EH (cell line): ENCODE measurements at places on chromosomes 5 and 9.
A peak's percentile ranks its signal among the peaks of the same experiment; 100 is the strongest.

DNA sequence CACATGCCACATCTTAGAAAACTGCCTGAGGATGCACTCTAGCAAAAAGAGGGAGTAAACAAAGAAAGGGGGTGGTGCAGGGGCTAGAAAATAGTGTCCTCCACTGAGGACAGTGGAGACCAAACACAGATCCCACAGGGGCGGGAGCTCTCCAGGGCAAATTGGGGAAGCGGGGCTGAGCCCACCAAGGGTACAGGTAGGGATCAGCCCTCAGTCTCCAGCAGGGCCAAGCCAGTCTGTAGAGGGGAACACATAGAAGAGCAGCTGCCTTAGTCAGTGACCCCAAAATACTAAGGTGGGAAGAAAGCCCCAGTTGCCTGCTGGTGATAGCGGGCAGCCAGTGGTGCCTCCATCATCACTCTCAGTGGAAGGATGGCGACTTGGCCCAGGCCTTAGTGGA is 134.0 kb downstream of the ATPSCKMT start:
- no peak for DNase-seq

- DNase-seq = no peak
Observed at GRCh38 chr5:60386436-60387050, 313.4 kb downstream of the DEPDC1B start.

GRCh38 chr5:113806250-113806649 is 292.8 kb downstream of the YTHDC2 start:
- DNase-seq = peak; percentile 76

DNA sequence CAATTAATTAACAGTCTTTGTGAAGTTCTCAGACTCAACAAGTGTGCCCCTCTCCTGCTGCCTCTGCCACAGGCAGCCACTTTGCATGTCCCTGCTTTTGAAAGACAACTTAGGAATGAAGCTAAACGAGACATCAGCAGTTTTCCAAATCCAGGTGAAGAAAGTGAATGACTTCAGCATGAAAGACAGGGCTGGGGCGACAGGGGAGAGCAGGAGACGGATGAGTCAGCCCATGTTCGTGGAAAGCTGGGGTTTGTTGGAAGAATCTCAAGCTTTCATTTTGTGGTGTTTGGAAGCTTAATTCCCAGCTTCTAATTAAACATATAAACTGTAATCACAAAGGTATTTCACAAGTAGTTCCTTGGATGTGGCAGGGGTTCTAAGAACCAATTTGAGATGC is 207.8 kb upstream of the MAP3K1 start:
- peak; percentile 83 for DNase-seq

DNA sequence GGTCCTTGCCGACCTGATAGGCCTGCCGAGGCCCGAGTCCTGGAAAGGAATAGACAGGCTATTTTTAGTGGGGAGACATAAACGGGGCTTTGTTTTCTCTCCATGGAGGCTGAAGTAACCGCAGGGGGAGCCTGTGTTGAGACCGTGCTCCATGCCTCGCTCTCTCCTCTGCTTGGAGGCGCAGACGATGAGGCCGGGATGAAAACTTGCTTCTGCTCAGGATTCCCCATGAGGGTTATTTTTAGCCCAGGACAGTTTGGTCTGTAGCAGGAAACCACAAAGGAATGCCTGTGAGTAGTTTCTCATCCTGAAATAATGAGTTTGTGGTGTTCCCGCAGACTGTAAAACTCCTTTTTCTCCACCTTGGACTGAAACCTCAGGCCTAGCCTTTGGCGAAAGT is 81.9 kb upstream of the RARS1 start:
- peak; percentile 97 for DNase-seq

DNA sequence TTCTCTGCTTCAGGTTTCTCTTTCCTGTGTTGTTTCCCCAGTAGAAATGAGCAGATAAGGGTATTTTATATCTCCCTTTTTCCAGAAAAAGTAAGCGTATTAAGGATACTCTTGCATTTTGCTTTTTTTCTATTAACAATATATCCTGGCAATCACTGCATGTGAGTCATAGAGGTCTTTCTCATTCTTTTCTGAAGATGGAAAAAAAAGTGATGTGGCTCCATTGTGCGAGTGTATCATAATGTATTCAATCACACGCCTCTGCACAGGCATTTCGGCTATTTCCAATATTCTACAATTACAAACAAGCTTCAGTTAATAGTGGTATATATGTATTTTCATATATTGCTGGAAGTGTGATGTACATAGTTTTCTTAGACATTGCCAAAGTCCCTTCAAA is 155.9 kb downstream of the MED27 start:
- DNase-seq = no peak

- no peak for DNase-seq
Observed at GRCh38 chr9:128707446-128707845, 5.1 kb downstream of the PKN3 start.

DNA sequence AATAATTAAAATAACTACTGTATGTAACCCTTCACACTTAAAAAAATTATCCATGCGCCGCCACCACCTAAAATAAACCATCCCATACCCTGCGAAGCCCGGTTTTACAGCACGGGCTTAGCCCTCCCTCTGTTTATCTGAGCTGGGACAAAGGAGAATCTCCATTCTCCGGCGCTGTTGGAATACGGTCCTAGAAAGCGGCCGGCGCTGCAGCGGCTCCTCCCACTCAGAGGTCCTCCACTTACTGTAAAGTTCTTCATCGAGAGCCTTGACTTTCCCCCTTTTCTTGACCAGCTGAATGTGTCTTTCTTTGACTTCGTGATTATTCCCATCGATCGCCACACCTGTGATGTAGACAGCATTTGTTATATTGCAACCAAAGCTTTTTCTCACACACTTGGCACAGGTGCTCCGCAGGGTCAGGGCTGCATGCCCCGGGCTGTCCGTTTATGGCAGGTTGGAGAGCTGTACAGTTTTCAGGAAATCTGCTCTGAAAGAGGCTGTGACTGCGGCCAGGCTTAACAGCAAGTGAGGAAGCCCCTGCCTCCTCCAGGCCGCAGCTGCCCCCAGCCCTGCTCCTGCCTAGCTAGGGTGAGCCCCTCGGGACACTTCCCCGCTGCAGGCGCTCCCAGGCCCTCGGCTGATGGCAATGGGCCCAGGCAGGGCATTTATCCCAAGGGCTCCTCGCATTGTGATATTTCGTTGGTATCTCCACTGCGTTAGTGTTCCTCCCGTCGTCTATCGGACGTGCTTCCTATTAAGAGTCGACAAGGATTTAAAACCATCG is 16.7 kb downstream of the GFPT2 start:
- DNase-seq = no peak

DNA sequence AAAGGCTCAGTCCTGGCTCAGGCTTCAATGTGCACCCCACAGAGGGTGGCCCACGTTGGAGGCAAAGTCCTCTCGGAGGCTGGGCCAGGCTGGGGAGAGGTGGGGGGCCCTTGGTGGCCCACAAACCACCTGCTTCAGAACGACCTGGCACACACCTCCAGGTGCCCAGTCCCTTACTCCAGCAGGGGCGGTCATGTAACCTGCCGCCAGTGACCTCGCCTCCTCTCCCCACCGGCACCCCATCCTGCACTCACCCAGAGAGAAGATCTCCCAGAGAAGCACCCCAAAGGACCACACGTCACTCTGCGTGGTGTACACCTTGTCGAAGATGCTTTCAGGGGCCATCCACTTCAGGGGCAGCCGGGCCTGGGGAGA is 22.5 kb upstream of the SCGB3A1 start:
- DNase-seq = no peak

DNA sequence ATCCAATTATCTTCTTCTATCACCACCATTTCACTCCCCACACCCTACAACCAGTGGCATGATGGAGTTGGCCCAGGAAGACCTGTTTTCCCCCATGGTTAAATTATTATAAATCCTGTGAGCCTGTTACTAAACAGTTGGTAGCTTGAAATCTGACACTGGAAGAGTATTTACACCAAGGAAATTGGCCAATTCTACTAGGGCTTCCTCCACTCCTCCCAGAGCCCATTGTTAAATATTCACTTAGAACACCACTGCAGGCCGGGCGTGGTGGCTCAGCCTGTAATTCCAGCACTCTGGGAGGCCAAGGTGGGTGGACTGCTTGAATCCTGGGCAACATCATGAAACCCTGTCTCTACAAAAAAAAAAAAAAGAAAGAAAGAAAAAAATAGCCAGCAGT is 32.4 kb upstream of the CKS2 start:
- no peak for DNase-seq

- peak; percentile 34 for DNase-seq
Observed at GRCh38 chr5:176373100-176373818, 8.0 kb downstream of the ARL10 start.

- DNase-seq = no peak
Observed at GRCh38 chr9:7313389-7313788, 486.2 kb downstream of the DMAC1 start.

- peak; percentile 62 for DNase-seq
Observed at GRCh38 chr9:2623288-2624050, 1.9 kb downstream of the VLDLR start.

GRCh38 chr5:147509710-147510651 is at the start of gene DPYSL3:
DPYSL3 (minus strand) TSS chr5:147510068; CDS start chr5:147509858, 210 bp downstream.
- DNase-seq = peak; percentile 80

DNA sequence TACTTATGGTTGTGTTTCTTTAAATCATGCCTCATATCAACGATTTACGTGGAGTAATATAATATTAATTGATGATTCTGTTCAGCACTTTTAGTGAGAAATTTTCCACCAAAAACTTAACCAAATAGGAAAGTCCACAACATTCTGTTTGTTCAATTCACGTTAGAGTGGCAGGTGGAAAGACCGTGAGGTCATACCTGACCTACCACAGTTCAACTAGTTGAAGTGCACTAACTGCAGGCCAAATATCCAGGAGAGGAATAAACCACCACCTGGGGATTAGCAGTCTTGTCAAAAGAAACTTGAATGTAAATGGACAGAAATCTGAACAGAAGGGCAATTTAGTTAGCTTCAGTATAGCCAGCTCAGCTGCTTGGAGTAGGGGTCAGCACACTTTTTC is 577.7 kb downstream of the KIF4B start:
- DNase-seq = no peak

GRCh38 chr5:168752012-168752411 is 172.8 kb upstream of the PANK3 start:
- DNase-seq = no peak

DNA sequence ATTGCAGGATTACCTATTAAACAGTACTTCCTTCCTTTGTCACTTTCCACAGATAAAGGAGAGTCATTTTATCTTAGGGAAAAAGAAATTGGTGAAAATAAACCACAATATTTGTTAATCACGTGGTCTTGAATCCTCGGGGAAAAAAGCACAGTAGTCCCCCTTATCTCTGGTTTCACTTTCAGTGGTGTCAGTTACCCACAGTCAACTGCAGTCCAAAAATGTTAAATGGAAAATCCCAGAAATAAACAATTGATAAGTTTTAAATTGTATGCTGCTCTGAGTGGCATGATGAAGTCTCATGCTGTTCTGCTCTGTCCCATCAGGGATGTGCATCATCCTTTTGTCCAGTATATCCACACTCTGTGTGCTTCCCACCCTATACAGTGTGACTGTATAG is 405.2 kb upstream of the MPDZ start:
- DNase-seq = no peak

- no peak for DNase-seq
Observed at GRCh38 chr5:44532981-44533380, 143.8 kb upstream of the FGF10 start.

GRCh38 chr5:68041293-68041692 is 174.3 kb upstream of the PIK3R1 start:
- DNase-seq = no peak

DNA sequence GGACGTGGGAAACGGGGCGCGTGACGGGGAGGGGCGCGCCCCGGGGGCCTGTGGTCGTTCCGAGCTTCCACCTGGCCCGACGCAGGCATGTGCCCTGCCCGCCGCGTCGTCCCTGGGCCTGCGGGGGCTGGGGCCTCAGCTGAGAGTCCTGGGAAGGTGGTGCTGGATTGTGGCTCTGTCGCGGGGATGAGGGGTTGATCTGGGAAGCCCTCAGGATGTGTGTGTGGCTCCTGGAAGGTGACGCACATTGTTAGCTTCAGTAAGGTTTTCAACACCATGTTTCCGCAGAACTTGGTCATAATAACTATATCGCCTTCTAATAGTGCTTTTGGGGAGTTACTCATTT is 589.1 kb downstream of the MTRR start:
- peak; percentile 46 for DNase-seq

DNA sequence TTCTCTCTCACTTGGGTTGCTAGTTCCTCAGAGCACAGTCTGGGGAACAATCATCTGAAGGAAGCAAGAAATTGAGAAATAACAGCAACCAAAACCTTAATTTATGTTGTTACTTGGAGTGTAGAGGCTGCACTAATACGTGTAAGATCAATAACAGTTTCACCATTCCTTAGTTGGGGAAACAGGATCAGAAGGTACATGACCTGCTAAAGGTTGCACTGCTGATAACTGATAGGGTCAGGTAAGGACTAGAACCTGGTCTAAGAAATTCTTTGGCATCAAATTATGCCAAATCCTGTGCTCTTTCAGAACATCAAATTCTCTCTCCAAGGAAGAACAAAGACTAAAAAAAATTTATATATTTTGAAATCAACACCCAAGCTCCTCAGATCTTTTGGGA is 278.6 kb upstream of the C9orf72 start:
- no peak for DNase-seq

GRCh38 chr5:136819526-136820302 is 454.4 kb upstream of the TRPC7 start:
- DNase-seq = peak; percentile 4

DNA sequence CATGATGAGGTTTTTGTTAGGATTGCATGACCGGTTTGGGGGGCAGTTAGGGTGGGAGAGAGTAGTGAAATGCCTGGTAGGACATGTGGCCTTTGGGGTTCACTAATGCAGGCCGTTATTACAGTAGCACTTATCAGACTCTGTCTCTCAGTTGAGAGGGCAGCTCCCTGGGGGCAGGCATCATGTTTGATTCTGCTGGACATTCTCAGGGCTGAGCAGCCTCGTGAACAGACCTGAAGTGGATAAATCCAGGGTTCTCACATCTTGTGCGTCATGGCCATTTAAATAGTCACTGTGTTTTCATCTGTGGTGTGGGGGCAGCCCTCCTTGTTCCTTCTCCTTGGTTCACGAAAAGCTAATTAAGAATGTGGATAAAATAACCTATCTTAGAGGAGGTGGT is 18.9 kb downstream of the KCNN2 start:
- no peak for DNase-seq

GRCh38 chr5:138933522-138934290 is 58.6 kb upstream of the LRRTM2 start:
- DNase-seq = no peak

- no peak for DNase-seq
Observed at GRCh38 chr5:177527595-177527994, 10.8 kb upstream of the DDX41 start.

DNA sequence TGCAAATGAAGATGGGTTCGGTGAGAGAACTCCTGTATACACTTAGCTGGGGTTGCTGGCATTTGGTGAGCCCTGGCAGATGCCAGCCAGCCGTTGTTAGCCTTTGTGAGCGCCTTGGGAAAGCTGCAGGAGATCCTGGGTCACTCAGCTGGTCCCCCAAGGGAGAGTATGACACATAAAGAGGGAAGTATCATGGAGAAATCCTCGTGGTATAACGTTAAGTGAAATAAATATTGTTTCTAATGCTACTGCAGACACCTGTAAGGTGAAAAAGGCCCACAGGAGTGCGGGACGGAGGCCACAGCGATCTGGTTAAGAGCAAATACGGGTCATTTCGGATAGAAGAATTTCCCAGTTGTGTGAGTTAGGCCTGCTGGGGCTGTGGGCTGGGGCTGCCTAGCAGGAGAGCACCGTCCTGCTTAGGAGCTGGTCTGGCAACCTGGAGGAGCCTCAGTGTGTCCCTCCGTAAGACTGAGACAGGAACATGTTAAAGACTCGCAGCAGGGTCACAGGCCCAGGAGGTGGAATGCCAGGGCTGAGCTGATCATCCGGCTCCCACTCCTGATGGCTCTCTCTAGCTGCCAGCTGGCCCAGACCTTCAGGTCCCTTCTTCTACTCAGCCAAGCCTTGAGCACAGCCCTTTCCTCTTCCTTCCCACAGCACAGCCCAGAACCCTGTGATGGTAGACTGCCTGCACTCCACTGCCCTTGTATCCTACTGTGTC is 4.9 kb downstream of the NKX2-5 start:
- no peak for DNase-seq
